ENCODE measurements at places on chromosomes 13 and 19.

GRCh38 chr13:99272481-99272880 lies 14.3 kb upstream of the GPR18 start:
- DNase-seq, result no peak

GRCh38 chr13:112056739-112057438 lies 10.1 kb upstream of the SOX1 start:
- DNase-seq, result no peak

DNA sequence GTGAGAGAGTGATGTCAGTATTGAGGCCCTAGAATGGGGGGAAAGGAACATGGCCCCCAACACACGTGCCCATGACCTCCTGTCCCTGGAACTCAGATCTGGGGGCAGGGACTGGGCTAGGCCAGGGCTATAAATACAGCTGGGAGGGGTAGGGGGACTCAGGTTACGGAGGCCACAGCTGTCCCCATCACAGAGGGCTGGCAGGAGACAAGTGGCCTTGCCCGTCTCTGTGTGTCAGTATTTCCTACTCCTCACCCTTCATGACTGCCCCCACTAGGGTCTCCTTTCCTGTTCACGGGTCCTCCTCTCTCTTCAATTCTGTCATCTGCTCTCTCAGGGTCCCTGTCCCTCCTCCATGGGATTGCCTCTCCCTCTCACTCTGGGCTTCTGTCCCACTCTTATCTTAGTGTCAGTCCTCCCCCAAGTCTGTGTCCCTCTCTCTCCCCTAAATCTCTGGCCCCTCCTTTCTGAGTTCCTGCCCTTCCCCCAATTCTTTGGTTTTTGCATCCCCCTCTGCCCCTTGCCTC lies 687 bp upstream of the HRC start:
- DNase-seq, result no peak

DNA sequence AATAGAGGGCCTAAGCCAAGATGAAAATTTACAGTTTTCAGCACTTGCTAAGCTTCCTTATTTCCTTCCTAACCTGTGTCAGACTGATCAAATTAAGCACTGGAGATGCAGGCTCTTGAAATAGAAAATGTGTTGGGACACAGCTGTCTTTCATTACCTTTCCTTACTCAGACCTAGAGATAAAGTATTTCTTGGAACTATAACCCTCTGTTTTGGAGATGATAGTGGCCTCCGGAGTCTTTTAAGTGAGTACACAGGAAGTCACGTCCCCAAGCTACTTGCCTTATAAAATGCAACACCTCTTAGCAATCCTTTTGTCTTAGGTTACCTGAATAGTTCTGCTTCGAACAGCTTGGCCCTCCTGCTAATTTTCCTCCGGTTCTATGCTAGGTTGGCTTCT lies 12.4 kb upstream of the AKAP11 start:
- DNase-seq, result no peak

DNA sequence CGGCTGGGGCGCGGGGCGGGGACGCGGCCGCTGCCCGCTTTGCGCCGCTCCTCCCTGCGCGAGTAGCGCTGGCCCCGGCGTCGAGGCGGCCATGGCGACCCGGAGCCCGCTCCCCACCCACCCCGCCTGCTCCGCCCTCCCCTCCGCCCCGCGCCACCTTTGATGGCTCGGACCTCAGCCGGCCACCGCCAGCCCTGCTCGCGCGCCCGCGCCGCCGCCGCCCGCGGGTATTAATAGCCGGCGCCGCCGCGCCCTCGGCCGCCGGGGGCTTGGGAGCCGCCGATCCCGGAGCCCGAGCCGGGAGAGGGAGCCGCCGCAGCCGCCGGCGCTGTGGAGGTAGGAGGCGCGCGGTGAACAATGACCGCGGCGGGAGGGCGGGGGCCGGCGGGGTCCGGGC lies 261 bp downstream of the FARP1 start:
- no peak for DNase-seq

- no peak for DNase-seq
Observed at GRCh38 chr13:72692884-72693514, 34.4 kb downstream of the MZT1 start.

DNA sequence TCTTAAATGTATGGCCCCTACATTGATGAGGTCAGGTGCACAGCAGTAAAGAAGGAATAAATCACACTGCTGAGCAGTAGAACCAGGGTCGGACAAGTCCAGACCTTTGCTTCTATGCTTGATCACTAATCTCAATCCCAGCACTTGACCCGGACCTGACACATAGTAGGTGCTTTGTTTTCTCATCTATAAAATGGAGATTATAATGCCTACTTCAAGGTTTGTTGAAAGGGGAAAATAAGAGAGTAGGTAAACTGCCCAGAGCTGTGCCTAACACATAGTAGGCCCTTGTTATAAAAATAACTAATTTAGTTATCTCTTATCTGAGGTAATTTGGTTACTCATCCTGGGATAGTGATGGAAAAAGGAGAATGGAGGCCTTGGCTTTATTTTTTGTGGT lies 125.0 kb downstream of the RXFP2 start:
- DNase-seq, result no peak

- DNase-seq, result no peak
Observed at GRCh38 chr19:49503582-49503962, 7.3 kb downstream of the RPS11 start.

GRCh38 chr19:18109733-18110608 lies 12.4 kb downstream of the MAST3 start:
- peak; percentile 43 for DNase-seq

DNA sequence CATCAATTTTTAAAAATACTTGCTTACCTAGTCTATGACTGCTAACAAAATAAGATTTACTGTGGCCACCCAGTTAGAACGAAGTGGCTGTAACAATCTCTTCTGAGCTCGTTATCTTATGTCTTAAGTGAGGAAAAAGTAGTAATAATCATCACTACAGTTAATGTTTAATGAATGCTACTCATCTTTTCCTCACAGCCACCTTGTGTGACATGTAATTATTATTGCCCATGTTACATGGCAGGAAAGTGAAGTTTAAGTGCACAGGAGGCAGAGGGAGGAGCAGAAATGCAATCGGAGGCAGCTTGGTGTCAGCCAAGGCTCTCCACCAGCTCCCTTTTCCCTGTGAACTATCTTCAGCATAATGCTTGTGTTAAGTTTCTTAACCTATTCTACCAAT lies 260.3 kb downstream of the B3GLCT start:
- DNase-seq, result no peak

DNA sequence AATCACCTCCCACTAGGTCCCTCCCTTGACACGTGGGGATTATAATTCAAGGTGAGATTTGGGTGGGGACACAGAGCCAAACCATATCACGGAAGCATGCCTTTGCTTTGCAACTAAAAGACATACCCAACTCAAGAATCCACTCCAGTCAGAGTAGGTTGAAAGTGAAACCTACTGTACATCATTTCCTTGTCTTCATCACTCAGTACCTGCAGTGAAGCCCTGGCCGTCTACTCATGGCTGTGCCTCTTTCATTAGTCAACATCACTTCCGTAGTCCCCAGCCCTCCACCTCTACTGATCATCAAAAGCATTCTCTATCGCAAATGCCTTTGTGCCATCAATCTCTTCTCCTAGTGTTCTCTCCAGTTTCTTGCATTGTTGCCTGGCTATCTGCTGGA lies 343.1 kb upstream of the ARGLU1 start:
- DNase-seq, result no peak

DNA sequence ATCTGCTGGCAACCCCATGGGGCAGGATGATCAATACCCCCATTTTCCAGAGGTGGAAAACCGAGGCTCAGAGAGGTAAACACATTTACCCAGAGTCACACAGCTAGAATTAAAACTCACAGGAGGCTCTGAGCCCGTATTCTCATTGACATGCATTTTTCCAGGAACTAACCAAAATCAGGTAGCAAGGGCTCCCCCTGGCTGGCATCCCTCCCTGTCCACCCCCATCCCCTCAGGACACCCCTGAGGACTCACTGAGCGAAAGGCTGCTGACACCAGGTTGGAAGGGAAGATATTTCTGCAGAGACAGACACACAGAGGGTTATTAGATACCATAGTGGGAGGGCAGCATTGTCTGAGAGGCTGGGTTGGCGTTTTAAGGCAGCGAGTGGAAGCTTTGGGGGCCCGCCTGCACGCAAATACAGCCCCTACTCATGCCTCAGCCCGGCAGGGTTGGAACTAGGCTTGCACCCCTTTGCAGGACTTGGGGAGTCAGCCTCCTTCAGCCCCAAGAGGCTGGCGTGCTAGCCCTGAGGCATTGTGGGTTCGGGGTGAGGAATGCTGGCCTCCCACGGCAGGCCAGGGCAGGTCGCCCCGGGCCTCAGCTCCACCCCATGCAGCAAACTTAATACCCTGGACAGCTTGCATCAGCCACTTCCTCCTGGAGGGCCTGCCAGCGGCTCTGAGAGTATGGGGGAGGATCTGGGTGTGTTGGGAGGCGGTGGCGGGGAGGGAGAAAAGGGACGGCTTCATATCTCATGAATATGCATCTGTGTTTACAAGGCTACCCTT lies 3.9 kb downstream of the SLC1A5 start:
- DNase-seq, result peak; percentile 38

GRCh38 chr13:44317752-44318151 lies 55.9 kb upstream of the SERP2 start:
- no peak for DNase-seq

GRCh38 chr19:45821103-45821521 lies 6.0 kb upstream of the RSPH6A start:
- no peak for DNase-seq

- no peak for DNase-seq
Observed at GRCh38 chr13:51539887-51540286, 44.4 kb upstream of the WDFY2 start.

GRCh38 chr13:99290894-99291293 lies 16.3 kb downstream of the GPR183 start:
- no peak for DNase-seq

DNA sequence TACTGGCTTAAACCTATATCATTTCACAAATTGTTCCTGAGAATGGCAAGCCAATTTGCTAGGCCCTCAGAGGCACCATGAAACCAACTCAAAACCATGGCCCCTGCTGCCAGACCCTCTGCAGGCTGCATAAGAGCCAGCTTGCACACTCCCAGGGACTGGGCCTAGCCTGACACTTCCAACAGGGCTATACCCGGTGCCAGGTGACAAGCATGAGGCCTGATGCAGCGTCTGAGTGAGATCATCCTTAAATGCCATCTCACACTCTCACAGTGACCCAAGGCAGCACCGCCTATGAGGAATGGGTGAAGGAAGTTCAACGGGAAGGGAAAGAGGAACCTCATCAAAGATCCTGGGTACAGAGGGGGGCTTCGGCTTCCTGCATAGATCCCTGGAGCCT lies 65.6 kb downstream of the C13orf42 start:
- no peak for DNase-seq

- no peak for DNase-seq
Observed at GRCh38 chr13:35690581-35691207, 214.2 kb upstream of the MAB21L1 start.

GRCh38 chr13:31896427-31896826 lies 135.1 kb upstream of the FRY start:
- DNase-seq, result no peak

DNA sequence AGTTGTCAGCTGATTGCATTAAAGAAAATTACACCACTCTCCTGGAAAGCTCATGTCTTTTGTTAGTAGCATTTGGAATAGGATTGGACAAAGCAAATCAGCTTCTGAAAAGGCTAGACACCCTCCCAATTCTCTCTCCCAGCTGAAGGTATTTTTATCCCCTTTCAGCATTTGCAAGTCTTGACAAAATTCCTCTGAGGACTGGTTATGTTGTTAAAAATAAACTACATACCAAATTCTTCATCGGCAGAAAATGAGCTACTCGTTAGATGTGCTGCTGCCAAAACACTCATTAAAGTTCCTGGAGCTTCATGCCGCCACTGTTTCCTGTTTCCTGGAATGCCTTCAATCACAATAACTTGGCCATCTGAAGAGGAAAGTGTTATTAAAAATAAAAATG lies 37.1 kb downstream of the UTP14C start:
- no peak for DNase-seq

DNA sequence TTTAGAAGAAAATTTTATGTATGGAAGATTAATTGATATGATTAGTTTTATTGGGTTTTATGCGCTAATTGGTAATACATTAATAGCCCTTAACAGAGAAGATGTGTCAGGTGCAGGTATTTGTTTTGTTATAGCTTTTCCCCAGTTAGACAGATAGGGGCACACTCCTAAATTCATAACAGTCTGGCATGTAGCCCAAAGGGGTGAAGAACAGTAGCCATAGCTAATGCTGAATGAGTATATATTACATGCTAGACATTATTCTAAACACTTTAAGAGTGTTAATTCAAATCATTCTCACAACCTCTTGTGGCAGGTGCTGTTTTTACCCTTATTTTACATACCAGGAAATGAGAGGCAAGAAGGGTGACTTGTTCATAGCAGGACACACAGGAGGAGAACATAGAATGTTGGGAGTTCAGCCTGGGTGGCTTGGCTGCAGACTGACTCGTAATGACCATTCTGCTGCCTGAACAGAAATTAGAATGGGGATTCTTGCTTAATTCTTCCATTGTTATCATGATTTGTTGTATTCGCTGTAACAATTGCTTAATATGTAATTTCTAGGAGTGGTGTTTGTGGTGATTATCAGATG lies 20.1 kb downstream of the PCCA start:
- no peak for DNase-seq
